ENCODE measurements at places on chromosomes 16 and 17.
A peak's percentile ranks its signal among the peaks of the same experiment; 100 is the strongest.

DNA sequence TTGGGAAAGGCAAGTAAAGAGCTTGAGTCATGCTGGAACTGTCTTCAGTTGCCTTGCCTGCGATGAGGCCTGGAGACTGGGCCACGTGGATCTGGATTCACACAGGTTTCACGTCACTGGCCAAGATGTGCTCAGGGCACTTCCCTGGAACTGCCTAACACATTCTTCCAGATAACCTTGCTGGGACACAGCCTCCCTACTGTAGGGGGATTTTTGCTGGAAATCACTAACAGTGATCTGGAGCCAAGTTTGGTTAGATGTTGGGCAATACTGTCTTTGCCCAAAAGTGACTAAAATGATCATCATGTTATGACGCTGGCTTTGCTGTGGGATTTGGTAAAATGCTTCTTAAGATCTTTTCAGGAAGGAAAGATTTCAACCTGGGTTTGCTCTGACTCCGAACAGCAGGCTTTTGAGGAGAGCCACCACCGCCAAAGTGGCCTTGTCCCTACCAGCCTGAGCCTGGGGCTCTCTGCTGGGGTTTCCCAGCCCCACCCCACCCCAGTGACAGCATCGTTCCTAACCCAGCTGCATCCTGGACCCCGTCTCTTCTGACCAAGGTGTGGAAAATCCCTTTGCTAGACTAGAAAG, 14.7 kb downstream of the C1QTNF1 start:
- no peak for DNase-seq

- peak; percentile 73 for DNase-seq
Observed at GRCh38 chr17:57463103-57463885, 207.0 kb downstream of the MSI2 start.

- DNase-seq: no peak
Observed at GRCh38 chr17:77602062-77602746, 356.3 kb upstream of the TNRC6C start.

- no peak for DNase-seq
Observed at GRCh38 chr17:48024149-48025039, 13.2 kb downstream of the COPZ2 start.

DNA sequence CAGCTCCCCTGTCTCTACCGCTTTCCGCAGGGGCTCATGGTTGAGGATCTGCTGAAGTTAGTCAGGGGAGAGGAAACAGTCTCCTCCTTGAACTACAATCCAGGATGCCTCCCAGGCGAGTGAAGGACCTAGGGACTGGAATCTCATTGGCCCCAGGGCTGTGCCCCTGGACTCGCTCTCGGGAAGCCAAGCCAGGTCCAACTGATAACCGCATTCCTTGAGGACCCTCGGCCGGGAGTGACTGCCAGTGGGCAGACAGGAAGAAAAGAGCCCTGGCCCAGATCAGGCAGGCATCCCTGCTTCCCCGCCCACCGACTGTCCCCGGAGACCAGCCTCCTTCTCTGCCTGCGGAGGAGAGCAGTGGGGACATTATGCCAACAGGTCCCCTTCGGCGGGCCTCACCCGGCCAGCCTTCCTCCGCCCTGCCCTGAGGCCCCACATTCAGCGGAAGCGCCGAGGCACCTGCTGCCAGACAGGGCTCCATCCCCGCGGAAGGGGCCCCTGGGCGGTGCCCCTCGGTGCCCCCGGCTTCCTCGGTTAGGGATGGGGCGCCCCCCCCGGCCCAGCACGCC, 776 bp downstream of the LRRC75A start:
- DNase-seq: no peak

DNA sequence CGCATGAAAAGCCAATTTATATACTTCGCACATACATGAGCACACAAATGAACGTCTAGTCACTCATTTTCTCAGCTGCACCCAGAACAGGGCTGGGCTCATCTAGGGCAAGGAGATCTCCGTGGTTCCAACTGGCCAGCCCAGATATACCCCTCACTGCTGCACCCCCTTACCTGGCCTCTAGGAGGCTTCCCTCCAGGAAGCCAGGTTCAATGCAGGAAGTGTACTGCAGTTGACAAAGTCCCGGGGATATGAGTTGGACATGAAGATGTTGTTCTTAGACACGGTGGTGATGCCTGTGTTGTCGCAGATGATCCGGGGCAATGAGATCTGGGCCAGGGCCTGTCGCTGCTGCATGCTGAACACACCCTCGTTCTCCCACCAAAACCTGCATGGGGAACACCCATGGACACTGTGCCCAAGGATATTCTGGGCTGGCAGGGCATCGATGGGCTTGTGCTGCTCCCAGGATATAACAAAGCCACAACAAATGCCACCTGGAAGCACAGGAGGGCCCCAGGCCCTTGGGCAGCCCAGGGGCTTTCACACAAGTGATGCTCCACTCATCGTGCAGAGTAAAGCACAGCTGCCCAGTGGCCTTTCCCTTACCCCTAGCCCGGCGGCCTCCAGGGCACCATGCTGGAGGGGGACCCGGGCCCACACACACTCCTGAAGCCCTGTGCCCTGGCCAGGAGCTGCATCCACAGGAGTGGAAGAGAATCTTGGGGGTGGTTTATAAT, 10.1 kb downstream of the MPO start:
- no peak for DNase-seq

- no peak for DNase-seq
Observed at GRCh38 chr16:84502581-84502980, 1.9 kb downstream of the MEAK7 start.

DNA sequence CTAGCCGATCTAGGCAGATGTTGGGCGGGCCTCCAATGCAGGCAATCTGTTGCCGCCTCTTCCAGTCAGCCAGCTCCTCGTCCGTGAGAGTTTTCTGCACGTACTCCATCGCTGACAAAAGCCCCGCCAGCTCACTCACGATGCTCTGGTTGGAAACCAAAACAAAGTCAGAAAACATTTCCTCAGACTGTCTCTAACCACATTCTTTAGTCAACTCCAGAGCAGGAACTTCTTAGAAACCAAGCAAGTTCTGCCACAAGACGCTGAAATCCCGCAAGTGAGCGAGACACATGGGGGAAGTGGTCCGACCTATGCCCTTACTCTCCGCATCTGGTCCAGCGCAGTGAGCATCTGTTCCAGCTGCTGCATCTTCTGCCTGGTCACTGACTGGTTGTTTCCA, 49.1 kb downstream of the STAT5A start:
- peak; percentile 71 for DNase-seq

DNA sequence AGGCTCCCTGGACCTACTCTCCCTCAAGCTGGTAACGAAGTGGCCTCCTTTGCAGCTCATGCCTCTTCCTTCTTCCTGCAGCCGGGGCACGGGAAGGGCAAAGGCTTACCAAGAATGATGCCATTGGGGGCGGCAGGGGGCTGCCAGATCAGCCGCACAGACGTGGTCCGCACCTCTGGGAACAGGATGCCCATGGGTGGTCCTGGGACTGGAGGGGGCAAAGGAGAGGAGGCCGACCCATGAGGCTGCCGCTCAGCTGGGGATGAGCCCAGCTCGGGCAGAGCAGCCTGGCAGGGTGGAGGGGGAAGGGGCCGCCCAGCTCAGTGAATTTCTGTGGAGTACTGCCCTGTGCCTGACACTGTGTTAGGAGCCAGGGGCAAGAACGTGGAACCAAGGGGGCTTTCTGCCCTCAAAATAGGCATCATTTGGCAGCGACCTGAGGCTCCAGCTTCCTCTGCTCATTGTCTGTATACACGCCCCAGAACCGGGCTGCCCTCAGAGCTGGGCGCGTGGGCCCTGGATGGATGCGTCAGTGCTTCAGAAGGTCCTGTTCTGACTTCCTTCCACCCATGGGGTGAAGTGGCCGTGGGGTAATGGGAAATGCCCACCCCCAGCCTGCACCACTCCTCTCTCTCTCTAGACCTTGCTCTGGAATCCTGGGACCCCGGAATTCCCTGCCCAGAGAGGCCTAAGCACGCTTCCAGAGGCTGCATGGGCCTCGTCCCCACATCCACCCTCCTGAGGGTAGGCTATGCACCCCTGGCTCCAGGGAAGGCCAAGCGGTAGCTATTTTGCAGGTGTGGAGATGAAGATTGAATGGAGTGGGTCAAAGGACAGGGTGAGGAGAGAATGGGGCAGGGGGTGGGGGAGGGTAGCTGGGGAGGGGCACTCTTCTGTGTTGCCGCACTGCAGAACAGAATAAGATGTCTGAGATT, 79.8 kb upstream of the CDC42EP4 start:
- no peak for DNase-seq

GRCh38 chr17:8821446-8822105, 22.4 kb upstream of the MFSD6L start:
- DNase-seq: no peak

GRCh38 chr17:80422276-80422675, 7.3 kb downstream of the ENDOV start:
- DNase-seq: no peak

- DNase-seq: no peak
Observed at GRCh38 chr17:69064001-69064400, 3.3 kb upstream of the ABCA9 start.

GRCh38 chr17:2302778-2303203, 794 bp downstream of the SMG6 start:
- no peak for DNase-seq

- no peak for DNase-seq
Observed at GRCh38 chr17:30823421-30823820, 1.1 kb downstream of the CRLF3 start.

GRCh38 chr16:8500351-8500750, 90.0 kb downstream of the TMEM114 start:
- no peak for DNase-seq

DNA sequence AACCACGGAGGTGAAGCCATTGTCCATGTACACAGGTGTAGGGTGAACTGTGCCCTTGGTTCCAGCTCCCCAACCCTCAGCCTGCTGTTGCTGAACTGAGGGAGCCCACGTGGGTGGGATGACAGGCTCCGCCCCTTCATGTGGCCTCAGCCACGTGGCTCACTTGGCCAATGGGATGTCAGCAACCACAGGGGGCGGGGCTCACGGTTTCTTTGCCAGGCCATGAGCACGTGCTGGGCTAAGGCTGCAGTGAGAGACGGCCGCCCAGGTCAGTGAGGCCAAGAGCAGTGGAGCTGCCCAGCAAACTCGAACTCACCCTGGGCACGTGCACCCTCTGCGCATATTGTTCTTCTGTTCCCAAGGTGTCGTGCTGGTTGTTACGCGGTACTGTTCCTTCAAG, 282.6 kb downstream of the IRF8 start:
- DNase-seq: no peak

- no peak for DNase-seq
Observed at GRCh38 chr16:50566014-50566962, 18.1 kb downstream of the NKD1 start.

GRCh38 chr16:50251375-50252081, 14.8 kb upstream of the ADCY7 start:
- DNase-seq: no peak

DNA sequence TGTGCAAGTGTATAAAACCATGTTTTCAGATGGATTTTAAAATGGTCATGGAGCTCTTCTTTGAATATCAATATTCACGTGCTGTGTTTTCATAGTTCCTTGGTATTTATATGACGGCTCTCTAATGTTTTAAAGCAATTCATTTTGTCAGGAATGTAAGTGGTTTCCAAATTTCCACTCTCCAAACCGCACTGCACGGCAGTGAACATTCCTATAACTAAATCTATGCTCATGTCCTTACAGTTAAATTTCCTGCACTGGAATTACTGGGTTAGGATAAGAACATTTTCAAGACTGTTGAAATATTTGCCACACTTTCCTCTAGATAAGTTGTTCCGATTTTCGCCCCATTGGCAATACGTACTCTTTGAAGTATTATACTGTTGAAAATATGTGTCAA, 398.9 kb downstream of the PMP22 start:
- DNase-seq: no peak

DNA sequence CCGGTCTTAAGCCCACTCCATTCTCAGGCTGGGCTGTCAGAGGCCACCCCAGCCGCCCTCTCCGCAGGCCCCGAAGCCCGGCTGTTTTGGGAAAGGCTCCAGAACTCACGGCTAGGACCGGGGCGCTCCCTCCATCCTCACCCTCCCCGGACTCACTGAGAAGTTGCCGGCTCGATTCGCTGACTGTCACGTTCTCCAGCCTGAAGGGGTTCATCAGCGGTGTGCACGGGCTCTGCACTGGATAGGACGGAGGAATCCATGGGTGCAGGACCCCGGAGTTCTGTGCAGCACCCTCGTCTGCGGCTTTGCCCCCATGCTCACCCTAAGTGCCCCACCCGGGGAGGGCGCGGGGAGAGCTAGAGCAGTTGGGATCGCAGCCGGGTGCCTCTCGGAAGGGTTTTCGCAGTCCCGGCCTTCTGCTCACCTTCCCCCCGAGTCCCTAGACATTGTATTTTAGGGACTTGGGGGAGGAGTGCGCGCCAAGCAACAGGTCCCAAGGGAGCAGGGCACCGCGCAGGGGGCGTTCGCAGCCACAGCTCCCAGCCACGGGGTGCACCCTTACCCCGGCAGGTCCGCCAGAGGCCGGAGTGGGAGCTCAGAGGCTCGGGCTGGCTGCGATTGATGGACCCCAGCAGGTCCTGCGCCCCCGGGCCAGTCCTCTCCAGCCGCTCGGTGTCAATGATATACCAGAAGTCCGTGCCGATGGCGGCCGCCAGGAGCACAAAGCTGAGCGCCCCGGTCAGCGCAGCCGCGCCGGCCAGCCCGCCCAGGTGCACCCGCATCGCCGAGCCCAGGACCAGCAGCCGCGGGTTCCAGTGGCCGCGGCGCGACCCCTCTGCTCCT, 1.0 kb downstream of the TMEM114 start:
- DNase-seq: no peak

GRCh38 chr16:48197294-48197693, 41.5 kb upstream of the ABCC12 start:
- DNase-seq: no peak

- no peak for DNase-seq
Observed at GRCh38 chr17:21250854-21251253, 2.4 kb downstream of the NATD1 start.

DNA sequence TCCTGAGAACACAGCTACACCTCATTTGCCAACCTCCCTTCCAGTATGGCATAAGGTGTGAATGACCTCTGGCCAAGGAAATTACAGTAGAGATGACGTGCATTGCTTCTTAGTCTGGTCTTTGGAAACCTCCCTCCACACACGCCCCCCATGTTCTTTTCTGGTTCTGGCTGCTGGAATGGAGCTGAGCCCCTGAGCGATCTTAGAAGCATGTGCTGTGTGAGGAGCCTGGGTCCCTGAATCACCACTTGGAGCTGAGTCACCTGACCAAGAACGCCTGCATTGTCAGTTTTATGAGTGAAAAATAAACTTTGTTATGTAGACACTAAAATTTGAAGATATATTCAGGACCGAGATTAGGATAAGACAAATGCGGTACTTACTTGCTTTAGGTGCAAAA, 51.4 kb downstream of the HS3ST3A1 start:
- DNase-seq: no peak

DNA sequence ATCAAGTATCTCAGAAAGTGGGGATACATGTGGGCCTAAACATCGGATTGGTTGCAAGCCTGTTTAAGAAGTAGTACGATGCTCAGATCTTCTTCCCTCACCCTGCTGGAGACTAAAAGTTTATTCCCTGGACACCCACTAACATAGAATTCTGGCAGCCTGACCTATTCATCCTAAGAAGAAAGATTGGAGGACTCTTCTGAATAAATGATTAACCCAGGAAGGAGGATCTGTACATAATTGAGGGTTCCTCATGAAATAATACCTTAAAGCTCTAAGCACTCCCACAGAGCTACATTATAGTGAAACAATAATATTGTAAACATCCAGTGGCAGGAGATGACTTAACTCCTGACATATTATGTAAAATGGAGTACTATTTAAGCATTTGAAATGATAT, 111.7 kb downstream of the NLK start:
- DNase-seq: no peak

GRCh38 chr16:4176906-4177417, 60.7 kb upstream of the ADCY9 start:
- DNase-seq: no peak
